ENCODE measurements at places on chromosomes 7 and 10.

DNA sequence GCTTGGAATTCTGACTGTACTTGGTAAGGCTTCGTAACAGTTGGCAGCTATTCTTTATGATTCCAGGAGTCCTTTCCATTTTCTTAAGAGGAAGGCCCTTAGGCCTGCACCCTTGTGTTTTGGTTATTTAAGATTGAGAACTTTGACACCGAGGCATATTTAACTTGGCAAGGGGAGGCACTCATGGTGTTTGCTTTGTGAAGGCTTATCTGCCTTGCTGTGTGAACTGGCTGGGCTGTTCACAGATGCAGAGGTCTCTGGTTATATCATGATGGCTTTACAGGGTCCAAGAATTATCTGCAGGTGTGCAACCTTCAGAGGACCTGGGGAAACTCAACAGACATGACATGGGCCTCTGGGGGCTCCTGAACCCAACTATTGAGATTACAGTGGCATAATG, 833 bp upstream of the PNLIPRP1 start:
- no peak for DNase-seq

GRCh38 chr10:131728286-131729228, 172.3 kb upstream of the PPP2R2D start:
- no peak for DNase-seq

GRCh38 chr7:9125246-9125645, 691.8 kb downstream of the NXPH1 start:
- no peak for DNase-seq

DNA sequence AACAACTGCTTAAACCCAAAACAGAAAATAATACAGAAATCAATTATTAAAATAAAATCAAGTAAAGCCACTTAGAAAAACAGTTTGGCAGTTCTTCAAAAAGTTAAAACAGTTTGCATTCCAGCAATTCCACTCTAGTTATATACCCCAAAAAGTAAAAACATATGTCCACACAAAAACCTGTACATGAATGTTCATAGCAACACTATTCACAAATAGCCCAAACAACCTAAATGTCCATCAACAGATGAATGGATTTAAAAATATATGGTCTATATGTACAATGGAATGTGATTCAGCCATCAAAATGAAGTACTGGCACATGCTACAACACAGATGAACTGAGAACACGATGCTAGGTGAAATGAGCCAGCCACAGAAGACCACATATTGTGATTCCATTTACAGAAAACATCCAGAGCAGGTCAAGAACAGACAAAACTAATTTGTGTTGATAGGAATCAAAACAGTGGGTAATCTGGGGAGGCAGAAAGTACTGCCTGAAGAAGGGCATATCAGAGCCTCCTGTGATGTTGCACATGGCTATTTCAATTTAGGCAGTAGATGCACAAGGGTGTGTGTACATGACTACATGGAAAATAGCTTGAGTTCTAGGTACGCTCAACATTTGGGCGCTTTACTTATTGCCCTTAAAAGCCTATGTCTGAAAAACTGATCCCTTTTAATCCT, 66.3 kb downstream of the CYTH3 start:
- no peak for DNase-seq

DNA sequence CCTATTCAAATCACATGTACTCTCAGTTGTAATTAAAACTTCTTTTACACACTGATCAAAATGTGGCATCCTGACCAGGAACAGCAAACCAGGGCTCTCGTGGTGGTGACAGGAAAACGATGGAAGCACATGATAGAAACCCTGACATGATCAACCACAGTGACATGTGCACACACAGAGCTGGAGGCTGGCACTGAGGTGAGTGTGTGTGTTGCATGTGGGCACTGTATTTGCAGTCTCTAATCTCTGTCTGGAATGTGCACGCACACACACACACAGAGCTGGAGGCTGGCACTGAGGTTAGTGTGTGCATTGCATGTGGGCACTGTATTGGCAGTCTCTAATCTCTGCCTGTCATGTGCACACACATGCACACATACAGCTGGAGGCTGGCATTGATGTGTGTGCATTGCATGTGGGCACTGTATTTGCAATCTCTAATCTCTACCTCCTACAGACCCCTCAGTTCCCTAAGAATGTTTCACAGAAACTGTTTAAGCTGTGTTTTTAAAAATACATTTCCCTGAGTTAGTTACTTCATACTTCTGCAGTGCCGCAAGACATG, 406.9 kb downstream of the SFMBT2 start:
- peak; percentile 20 for DNase-seq
